ENCODE measurements at places on chromosomes 2 and 18.

DNA sequence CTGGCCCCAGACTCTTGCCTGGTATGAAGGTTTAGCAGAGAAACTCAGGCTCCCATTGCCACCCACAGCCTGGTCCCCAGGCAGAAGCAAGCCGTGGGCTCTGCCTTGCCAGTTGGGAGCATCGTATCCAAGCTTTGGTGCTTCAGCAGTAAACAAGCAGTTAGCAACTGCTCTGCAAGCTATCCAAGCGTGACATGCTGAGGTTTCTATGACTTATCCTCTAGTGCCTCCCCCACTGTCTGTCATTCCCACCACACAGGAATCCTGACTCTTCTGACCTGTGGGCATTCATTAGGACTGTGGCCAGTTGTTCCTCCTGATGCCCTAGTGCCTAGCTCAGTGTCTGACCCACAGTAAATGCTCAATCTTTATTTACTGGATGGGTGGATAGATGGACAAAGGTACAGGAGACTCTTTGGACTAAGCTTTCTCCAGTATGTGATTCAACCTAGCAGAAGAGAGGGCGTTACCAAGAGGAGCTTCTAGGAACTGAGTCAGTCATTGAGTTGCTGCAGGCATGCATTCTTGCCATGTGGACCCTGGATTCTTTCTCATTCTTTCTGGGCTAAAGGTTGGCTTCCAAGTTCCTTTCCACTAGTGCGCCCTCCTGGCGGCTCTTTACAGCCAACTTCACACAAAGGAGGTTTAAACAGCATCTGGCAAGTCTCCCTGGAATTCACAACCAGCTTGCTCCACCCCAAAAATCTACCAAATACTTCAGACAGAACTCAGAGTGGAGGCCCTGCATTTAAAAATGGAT lies 40.6 kb upstream of the MRPL19 start:
- no peak for DNase-seq

DNA sequence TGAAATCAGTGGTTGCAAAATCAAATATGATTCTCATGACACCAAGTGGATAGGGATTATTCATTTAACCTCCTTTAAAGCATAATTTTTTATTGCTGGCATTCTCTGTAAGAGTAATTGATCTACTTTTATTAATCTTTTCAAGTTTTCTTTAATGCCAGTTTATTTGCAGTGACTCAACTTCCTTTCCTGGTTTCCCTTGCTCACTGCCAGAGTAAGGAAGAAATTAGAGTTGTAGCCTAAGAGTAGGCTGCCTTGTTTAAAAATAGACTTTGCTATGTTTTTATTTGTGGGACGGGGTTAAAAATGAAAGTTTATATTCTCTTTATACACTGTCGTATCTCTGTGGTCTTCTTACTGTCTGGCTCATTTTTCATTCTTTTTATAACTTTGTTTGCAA lies 148.6 kb downstream of the WDR7 start:
- no peak for DNase-seq

DNA sequence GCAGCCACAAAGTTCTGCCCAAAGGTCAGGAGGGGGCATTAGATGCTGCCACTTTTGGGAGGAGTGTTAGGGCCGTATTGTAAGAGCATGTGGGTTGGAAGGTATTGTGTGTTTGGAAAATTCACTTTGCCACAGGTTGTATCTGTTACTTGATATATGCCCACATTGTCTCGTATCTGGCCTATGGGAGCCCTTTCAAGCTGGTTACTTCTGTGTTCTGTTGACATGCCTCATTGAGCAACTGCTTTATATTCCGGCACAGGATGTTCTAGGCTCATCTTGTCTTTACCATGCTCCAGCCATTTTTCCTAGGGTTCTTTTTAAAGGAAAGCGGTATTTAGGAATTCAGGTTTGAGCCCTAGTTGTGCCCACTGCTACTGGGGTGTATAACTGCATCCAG lies 6.0 kb downstream of the ADNP2 start:
- DNase-seq, result no peak

DNA sequence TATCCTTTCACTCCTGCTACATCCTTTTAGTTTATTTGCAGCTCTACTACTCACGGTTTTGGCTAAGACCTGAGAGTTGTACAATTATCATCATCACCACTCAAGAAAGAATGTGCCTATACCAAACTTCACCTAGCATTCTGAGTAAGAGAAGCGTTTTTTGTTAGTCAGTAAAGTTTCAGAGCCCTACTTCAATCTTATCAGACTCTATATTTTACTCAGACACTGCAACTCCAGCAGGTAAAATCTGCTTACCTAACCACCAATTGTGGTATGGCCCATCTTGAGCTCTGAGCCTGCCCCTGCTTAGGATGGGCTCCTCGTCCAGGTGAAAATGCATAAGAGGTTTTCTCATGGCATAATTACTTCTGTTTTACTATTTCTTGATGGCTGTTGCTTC lies 37.1 kb downstream of the ICOS start:
- DNase-seq, result no peak

DNA sequence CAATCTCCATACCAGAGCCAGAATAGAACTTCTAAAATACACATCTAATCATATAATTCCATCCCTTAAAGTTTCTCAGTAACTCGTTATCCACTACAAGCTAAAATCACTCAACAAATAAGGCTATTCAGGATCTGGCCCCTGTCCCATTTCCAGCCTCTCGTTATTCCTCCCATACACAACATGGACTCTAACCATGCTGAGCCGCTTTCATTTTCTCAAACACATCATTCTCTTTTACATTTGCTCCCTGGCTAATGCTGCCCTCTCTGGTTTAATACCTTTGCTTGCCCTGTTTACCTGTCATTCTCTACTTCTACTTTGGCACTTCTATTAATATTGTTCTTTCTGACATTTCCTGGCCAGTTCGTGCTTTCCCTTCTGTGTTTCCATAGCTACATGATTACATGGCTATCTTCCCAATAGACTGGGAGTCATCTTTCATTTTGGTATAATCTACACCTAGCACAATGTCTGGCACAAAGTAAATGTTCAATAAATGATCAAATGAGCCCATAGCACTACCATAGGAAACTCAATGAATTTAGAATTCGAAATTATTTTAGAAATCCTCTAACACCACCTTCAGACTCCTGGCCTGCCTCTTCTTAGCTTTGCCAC lies 163.6 kb upstream of the VRK2 start:
- no peak for DNase-seq

DNA sequence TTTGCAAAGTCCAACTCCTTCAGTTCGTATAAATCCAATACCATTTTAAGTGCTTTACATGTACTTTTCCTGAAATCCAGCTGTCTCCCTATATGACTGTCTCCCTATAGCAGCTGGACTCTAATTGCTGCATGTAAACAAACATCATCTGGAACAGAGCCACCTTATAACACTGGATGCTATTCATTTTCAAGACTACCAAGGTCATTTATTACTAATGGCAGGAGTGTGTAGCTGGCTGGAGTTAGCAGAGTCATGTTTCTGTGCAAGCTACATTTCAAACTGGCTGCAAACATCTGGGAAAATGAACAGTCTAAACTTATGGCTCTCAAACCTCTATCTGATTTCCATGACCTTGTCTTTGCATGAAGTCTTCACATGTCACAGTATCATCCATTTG lies 575.2 kb downstream of the PIK3C3 start:
- DNase-seq, result no peak

GRCh38 chr2:240814280-240814679 lies 5.7 kb downstream of the KIF1A start:
- no peak for DNase-seq

DNA sequence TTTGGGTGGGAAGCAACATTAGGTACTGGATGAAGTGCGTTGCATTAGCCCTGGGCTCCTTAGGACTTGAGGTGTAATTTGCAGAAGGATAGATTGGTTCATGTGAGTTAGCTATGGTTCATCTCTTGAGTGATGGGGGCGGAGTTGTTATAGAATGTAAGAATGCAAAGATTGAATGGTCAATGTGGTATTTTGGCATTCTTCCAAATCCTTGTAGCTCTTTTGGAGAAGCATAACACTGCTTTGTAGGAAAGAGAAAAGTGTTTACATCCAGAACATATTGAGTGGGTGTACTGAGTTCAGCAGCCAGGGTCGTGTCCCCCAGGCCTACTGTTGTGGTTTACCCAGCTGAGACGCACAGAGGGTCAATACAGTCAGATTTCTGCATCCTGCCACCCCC lies 173.5 kb downstream of the FMNL2 start:
- DNase-seq, result no peak

GRCh38 chr2:179561702-179562101 lies 297.1 kb upstream of the SESTD1 start:
- no peak for DNase-seq

- DNase-seq, result no peak
Observed at GRCh38 chr2:235747786-235748091, 253.9 kb downstream of the AGAP1 start.

- DNase-seq, result no peak
Observed at GRCh38 chr18:905948-906415, 1.3 kb downstream of the ADCYAP1 start.
